ENCODE measurements at places on chromosomes 2 and 18. TPM values are rescaled to one million over a fixed set of nuclear protein-coding genes. Genes with fewer than 3 reads are reported as not detected.

The SMAD4 gene
- total RNA-seq: 75.1 TPM

The SLC25A52 gene
- not detected for total RNA-seq

The ABCG8 gene
- total RNA-seq: not detected

The ING5 gene
- total RNA-seq: 19.9 TPM

The LRRC30 gene
- not detected for total RNA-seq

The KCNG3 gene
- total RNA-seq: not detected

The IL1RL2 gene
- total RNA-seq: 0.30 TPM

The BCL11A gene
- total RNA-seq: 5.9 TPM

The YPEL5 gene
- total RNA-seq: 92.9 TPM

The EVX2 gene
- total RNA-seq: not detected

The DES gene
- 5.3 TPM for total RNA-seq

The IL36B gene
- not detected for total RNA-seq

The TEKT4 gene
- total RNA-seq: not detected

The SNORC gene
- 1.2 TPM for total RNA-seq

The INPP5D gene
- total RNA-seq: 2.4 TPM

The RGPD3 gene
- total RNA-seq: 0.37 TPM

The SLC30A3 gene
- 0.09 TPM for total RNA-seq

The C2orf66 gene
- total RNA-seq: 0.28 TPM

The REG1B gene
- not detected for total RNA-seq

The DHRS9 gene
- total RNA-seq: 0.09 TPM

The TMEM200C gene
- total RNA-seq: not detected

Data from smooth muscle cell of the umbilical artery (primary cell).